Prostate gland (tissue), 2 donors: ENCODE measurements at places on chromosomes 7 and 10.

- H3K27me3 ChIP-seq, result no peaks in the 10 kb centered on the region
- H3K4me1 ChIP-seq, result no peaks in the 10 kb centered on the region
- peak overlapping the region; percentile 33 for H3K27ac ChIP-seq
- no peaks in the 10 kb centered on the region for H3K36me3 ChIP-seq
- no peak overlapping the region for H3K4me3 ChIP-seq
Observed at GRCh38 chr7:50667789-50668226, 102.6 kb upstream of the DDC start.

DNA sequence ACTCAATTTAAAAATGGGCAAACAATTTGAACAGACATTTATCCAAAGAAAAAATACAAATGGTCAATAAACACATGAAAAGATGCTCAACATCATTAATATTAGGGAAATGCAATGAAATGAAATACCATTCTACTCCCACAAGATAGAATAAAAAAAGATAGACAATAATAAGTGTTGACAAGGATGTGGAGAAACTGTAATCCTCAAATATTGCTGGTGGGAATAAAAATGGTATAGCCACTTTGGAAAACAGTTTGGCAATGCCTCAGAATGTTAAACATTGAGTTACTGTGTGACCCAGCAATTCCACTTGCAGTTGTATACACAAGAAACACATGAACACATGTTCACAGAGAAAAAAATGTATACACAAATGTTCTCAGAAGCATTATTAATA is 197.6 kb downstream of the RELN start:
- H3K4me3 ChIP-seq, result no peak overlapping the region
- H3K36me3 ChIP-seq, result no peaks in the 10 kb centered on the region
- no peak for DNase-seq
- no peak overlapping the region for H3K27ac ChIP-seq

GRCh38 chr10:77463499-77463898 is 174.1 kb downstream of the KCNMA1 start:
- H3K4me3 ChIP-seq, result no peak overlapping the region
- H3K27me3 ChIP-seq, result no peaks in the 10 kb centered on the region
- H3K36me3 ChIP-seq, result no peaks in the 10 kb centered on the region
- no peaks in the 10 kb centered on the region for H3K4me1 ChIP-seq
- no peak for DNase-seq
- H3K27ac ChIP-seq, result no peak overlapping the region

DNA sequence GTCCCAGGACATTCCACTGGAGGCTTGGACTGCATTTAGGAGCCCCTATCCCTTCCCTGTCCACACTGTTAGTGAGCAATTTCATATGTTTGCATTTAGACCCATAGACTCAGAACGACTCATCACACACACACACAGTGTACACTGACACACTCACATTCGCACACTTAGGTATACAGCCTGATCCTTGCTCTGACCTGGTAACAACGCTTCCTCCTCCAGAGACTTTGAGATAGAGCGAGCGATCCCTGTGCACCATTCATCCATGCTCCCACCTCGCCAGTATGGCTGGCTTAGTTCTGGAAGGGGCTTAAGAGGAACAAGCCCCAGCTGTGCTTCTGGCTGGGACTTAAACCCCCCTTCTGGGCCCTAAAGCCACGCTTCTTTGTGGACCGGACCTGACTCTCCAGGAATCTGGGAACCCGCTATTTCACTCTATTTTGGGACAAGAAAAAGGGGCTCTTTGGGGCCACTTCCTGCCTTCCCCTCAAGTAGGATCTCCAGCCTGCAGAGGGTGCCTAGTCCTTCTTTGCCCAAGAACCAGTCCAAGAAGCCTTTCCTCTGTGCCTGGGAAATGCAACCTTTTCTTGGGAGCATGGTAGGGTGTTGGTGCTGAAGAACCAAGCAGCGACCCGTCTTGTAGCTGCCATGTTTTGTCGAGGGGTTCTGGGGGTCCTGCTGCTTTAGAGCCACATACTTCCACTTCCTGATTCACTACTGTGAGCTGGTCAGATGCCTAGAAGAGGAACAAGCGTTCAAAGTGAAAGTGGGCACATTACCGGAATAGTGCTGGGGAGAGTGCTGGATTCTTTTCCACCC is 1.1 kb upstream of the HOXA13 start:
- H3K4me1 ChIP-seq, result no peaks in the 10 kb centered on the region
- peak overlapping the region; percentile 97 for H3K27ac ChIP-seq
- H3K27me3 ChIP-seq, result no peaks in the 10 kb centered on the region
- peak overlapping the region; percentile 81 for H3K4me3 ChIP-seq
- DNase-seq, result no peak

GRCh38 chr10:7306147-7306546 is 104.7 kb downstream of the SFMBT2 start:
- no peaks in the 10 kb centered on the region for H3K4me1 ChIP-seq
- no peak overlapping the region for H3K27ac ChIP-seq
- no peaks in the 10 kb centered on the region for H3K27me3 ChIP-seq
- DNase-seq, result no peak
- H3K4me3 ChIP-seq, result no peak overlapping the region

DNA sequence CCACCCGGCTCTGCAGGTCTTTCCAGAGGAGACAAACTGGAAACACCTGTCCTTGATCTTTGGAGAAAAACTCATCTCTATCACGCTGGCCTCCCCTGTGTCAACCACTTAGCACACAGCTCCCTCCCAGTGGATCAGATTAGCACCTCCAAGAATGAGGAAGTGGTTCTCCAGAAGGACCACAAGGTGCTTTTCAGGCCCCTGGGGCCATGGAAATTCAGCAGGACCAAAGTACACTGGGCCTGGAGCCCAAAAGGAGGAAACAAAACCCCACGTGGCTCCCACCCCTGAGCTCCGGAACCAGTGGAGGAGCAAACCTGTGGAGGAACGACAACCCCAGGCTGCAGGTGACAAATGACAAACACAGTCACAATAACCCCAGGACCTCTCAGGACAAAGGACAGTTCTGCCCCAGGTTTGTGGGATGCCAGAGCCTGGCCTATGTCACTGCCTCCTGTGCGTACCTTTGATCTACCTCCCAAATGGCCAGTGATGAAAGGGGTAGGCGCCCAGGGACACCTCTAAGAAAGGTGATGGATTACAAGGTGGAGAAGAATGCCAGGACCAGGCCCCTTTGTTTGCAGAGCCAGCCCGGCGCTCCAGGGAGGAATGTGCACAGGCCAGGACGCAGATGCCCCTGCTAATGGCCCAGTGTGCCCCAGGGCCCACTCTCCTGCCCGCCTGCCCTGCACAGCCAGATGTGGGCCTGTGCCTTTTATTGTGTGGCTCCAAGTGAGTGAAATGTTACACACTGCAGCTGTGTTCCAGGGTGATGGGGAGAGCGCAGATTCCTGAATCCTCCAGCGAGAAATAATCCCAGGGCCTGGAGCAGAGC is 5.7 kb downstream of the TNS3 start:
- no peak overlapping the region for H3K4me3 ChIP-seq
- peak overlapping the region; percentile 63 for H3K27ac ChIP-seq
- no peaks in the 10 kb centered on the region for H3K27me3 ChIP-seq
- H3K4me1 ChIP-seq, result peaks cover 5% of the 10 kb centered on the region
- no peaks in the 10 kb centered on the region for H3K36me3 ChIP-seq
